Right hindlimb (tissue), 1 donor: ENCODE measurements at places on chromosomes 7 and 10.
A peak's percentile ranks its signal among the peaks of the same experiment; 100 is the strongest.

- DNase-seq = peak; percentile 88
These were observed 778 bp upstream of the TRIM8 start for GRCh38 chr10:102643336-102644065.

GRCh38 chr10:99329304-99329553, at the start of gene CNNM1:
TSS of gene CNNM1 (plus strand) at chr10:99329356. CDS start at chr10:99329388, 32 bp downstream.
- peak; percentile 28 for DNase-seq

DNA sequence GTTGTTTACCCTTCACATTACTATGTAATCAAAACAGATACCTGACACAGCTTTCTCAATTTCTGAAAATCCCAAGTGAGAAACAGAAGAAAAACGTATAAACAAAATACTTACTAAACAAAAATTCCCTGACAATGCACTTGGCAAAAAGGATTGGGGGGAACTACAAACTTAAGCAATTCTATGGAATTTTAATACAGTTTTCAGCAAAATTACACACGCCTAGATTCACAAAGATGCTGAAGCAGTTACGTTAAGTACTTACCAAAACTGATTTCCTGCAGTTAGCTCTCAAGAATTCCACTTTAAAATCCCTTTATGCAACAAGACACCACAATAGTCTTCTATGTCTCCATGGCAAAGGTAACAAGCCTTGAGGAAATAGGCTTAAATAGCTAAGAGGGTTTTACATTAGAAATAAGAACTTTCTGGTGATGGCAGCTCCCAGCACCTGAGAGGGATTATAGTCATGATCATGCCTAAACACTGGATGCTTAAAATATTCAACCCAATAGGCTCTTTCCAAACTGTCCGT, 10.8 kb downstream of the TOMM7 start:
- no peak for DNase-seq

GRCh38 chr7:42350801-42351200, 113.8 kb upstream of the GLI3 start:
- DNase-seq = peak; percentile 88

- no peak for DNase-seq
These were observed 25.7 kb downstream of the GOLGA7B start for GRCh38 chr10:97875391-97875790.

GRCh38 chr7:100369105-100369504, 4.2 kb upstream of the PILRA start:
- no peak for DNase-seq

DNA sequence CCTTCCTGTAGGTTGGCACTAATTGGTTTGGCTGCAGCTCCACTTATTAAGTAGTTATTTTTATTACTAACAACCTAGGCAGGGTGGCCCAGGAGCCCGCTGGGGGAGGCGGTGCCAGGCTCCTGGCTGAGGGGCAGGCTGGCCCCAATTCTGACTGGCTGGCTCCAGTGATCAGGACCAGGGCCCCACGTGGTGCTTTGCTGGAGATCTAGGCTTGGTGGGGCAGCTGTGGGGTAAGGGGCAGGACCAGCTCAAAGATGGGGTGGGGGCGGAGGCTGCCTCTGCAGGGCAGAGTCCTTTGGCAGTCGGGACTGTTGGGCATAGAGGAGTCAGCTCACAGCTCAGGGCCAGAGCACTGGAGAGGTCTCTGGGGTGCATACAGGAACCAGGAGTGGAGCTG, 2.4 kb downstream of the ASL start:
- no peak for DNase-seq

DNA sequence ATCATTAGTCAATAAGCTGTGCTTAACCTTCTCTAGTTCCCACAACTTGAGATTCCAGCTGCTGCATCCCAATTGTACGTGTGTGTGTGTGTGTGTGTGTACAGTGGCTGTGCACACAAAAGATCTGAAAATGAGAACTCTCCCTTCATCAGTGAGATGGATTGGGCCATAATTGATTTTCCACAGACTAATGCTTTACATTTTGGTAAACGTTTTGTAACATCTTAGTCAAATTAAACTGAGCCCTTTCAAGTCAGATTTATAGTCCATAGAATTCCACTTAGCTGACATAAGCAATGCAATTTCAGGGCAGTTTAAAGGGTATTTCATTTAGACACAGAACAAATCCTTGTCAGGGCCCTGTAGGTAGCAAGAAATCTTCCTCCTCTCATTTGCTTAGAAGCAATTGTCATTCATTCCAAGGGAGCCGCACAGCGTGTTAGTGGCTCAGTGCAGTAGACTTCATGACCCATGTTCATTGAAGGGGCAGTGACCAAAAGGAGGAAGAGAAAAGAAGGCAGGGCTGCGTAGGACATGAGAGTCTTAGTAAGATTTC, 1123.5 kb upstream of the AUTS2 start:
- no peak for DNase-seq

DNA sequence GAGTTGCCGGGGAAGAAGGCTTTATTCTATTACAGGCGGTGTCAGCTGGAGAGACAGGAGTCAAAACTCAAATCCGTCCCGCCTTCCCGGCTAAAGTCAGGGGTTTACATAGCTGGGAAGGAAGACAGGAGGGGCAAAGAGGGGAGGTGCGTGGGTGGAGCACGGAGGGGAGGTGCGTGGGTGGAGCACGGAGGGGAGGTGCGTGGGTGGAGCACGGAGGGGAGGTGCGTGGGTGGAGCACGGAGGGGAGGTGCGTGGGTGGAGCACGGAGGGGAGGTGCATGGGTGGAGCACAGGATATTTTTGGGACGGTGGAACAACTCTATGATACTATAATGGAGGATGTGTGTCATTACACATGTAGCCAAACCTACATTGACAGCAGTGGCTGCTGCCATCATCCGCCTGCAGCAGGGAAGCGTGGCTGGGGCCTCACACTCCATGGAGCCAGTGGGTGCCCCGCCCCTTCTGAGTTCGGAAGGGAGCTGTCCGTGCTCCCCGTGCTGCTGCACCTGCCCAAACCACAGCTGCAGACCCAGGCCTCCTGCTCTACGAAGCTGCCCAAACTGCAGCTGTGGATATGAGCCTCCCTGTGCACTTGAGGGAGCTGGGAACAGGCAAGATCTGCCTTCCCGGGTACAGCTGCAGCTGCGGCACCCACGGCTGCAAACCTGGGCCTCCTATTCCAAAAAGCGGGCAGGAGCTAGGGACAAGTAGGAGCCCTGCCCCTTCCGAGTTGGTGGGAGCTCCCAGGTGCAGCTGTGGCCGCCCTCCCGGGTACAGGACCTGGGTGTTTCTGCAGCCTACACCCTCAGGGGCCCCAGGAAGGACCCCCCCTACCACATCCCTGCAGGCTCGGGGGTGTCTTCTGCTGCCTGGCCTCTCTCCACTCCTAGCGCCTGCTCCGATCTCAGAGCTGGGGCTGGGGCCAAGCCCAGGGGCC, 119.4 kb downstream of the DYNC2I1 start:
- DNase-seq = peak; percentile 76

DNA sequence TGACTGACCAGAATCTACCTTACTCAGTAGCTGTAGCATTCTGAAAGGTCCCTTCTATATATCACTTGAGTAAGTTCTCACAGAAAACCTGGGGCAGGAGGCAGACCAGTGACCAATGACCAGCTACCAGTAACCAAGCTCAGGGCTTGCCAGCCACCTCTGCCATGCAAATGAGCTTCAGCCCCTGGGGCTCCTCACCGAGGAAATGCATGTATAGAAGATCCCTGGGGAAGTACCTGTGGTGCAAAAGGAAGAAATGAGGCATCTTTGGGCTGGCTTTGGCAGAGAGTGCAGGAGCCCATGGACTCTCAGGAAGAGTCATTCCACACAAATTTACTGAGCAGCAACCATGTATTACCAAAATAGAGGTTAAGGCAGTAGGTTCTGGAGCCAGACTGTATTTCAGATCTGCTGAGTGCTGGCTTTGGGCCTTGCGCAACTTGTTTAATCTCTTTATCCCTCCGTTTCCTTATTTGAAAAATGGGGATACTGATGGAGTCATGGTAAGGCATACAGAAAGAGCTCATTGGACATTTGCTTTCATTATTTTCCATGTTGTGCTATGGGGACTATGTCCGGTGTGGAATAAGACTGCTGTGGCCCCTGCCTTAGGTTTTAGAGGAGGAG, 41.1 kb upstream of the FAM204A start:
- DNase-seq = no peak

- DNase-seq = no peak
These were observed 137.4 kb upstream of the PTN start for GRCh38 chr7:137480824-137481365.

DNA sequence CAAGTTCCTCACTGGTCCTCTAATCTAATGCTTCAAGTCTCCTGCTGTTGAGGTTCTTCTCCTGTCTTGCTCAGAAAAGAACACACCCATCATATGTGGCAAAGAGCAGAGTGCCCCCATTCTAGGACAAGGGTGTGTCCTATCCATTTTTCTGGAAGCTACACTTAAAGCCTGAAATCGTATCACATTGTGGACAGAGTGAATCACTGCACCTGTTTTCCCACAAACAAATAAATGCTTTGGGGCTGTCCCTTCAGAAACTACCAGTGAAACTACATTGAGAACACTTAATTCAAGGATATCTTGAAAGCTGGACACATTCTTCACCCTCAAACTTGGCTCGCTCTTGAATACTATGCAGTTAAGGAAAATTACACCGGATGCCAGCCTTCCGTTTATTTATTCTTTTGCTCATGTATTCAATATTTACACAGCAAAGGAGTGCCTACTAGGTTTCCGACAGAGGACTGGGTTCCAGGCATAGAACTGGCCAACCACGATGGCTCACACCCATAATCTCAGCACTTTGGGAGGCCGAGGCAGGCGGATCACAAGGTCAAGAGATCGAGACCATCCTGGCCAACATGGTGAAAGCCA, 473.0 kb downstream of the GALNT17 start:
- DNase-seq = no peak

DNA sequence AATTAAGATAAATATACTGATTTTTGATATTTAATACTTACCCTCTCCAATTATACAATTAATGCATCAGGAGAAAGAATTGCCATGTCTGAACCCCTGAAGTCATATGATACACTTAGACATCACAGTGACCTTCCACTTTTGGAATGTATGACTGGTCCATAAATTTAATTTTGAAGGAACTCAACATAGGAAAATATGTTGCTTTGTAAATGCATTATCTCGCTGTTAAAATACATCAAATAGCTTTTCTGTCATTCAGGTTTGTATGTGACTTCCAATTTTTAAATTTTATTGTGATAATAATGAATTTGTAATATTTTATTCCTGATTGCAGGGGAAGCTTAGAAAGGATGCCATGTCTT, 631.9 kb upstream of the ANKRD30A start:
- DNase-seq = no peak

- DNase-seq = peak; percentile 37
These were observed 25.2 kb downstream of the SORBS1 start for GRCh38 chr10:95536017-95536416.

DNA sequence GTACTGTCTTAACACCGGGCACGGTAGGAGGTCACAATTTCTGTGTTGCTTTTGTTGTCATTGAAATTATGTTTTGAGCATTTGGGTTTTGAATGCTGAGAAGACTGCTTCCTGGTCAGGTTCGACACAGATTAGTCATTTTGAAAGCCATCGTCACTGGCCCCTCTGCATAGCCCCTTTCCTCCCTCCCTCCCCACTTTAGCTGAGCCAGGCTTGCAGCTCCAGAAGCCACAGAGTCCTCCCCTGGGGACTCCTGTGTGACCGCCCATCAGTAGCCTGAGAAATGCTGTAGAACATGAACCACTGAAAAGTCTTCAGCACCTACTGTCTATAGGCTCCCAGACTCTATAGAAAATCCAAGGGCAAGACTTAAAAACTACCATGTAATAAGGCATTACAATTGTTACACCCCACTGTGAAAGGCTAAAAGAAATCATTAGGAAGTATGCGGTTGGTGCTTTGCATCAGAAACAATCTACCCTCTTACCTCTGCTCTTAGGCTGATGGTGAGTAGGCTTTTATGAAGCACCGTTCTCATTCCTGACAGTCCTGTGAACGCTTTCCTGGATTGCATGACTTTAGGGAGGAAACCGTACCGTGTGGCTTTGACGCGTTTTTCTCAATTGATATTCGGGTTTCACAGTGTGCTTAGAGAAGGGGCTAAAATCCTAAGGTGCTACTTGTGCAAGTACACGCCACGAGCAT, 24.8 kb downstream of the JCAD start:
- DNase-seq = no peak

DNA sequence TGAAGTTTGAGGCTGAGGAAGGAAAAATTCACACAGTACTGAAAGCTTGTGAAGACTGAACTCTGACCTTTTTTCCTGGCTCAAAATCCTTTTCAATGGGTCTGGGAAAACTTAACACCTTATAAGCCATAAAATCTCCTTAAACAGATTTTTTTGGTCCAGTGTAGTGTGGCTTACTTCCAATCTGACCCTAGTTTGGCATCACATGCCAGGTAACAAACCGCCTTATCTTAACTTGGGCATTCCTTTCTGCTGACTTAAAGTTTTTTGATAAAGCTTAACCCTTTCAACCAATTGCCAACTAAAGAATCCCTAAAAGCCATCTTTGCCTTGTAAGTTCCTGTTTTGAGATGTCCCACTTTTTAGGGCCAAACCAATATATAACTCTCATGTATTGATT, 13.2 kb upstream of the ITPRID1 start:
- no peak for DNase-seq

- peak; percentile 23 for DNase-seq
These were observed 160.0 kb downstream of the SLIT1 start for GRCh38 chr10:97025613-97026242.

GRCh38 chr7:35869810-35870209, 69.0 kb downstream of the SEPTIN7 start:
- DNase-seq = no peak

DNA sequence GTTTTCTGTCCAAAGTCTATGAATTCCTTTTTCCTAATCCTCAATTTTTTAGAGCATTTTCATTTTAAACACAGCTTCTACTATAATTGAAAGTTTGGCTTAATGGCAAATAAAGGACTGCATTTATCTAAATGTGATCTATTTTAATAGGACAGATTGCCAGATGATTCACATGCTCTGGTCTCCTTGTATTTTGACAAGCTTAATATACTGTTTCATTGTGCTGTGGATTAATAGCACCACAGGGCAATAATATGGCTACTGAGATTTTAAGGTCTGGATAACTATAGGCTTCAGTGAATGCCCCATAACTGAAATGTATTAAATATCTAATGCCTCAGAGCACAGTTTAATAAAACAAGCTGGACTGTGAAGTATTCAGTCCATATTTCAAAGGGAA, 1362.8 kb downstream of the XPNPEP1 start:
- DNase-seq = no peak

- no peak for DNase-seq
These were observed 164.2 kb downstream of the NXPH1 start for GRCh38 chr7:8597565-8597964.

DNA sequence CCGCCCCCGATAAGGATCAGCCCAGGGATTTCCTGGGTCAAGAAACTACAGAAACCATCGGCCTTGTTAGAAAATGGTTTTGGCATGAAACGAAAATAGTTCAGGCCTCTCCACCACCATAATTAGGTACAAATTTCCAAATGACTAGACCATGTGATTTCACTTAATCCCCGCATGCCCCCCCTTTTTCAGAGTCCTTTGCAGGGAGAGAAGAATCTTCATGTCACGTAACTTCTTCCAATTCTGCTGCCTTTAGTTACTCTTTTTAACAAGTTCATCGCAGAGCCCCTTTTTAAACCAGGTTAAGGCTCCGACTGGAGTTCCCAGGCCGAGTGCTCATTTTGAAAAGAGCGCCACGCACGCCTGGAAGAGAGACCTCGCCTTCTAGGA, 3.4 kb downstream of the PDGFA start:
- DNase-seq = no peak
